ENCODE measurements at places on chromosomes 1 and 21.

- DNase-seq: no peak
These were observed 9.2 kb downstream of the DENND4B start for GRCh38 chr1:153937331-153937730.

DNA sequence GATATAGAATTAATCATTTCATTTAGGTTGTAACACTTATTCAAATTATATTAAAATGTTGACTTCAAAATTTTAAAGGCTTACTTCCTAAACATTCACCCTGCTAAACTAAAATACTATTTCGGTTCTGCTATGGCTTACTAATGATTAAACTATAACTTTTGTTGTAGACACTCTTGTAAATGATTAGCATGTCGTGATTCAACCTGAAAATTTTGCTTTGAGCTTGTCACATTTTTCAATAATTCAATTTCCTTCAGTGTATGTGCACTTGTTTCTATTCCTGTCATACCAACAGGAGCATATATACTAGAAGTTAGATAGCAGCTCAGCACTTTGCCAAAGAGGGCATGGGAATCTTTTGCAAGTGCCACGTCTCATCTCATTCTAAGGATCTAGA is 1018.8 kb downstream of the AMY1C start:
- no peak for DNase-seq

- DNase-seq: no peak
These were observed 14.9 kb downstream of the PLEKHA6 start for GRCh38 chr1:204344665-204345355.

GRCh38 chr1:94648225-94649007 is 106.9 kb upstream of the F3 start:
- no peak for DNase-seq

- no peak for DNase-seq
These were observed 4.5 kb downstream of the CCDC17 start for GRCh38 chr1:45619149-45619921.

GRCh38 chr1:72051538-72051937 is 230.8 kb downstream of the NEGR1 start:
- DNase-seq: no peak

- no peak for DNase-seq
These were observed 113.0 kb upstream of the GADD45A start for GRCh38 chr1:67571901-67572593.

- peak; percentile 98 for DNase-seq
These were observed 74.2 kb upstream of the MACF1 start for GRCh38 chr1:39130325-39130724.

DNA sequence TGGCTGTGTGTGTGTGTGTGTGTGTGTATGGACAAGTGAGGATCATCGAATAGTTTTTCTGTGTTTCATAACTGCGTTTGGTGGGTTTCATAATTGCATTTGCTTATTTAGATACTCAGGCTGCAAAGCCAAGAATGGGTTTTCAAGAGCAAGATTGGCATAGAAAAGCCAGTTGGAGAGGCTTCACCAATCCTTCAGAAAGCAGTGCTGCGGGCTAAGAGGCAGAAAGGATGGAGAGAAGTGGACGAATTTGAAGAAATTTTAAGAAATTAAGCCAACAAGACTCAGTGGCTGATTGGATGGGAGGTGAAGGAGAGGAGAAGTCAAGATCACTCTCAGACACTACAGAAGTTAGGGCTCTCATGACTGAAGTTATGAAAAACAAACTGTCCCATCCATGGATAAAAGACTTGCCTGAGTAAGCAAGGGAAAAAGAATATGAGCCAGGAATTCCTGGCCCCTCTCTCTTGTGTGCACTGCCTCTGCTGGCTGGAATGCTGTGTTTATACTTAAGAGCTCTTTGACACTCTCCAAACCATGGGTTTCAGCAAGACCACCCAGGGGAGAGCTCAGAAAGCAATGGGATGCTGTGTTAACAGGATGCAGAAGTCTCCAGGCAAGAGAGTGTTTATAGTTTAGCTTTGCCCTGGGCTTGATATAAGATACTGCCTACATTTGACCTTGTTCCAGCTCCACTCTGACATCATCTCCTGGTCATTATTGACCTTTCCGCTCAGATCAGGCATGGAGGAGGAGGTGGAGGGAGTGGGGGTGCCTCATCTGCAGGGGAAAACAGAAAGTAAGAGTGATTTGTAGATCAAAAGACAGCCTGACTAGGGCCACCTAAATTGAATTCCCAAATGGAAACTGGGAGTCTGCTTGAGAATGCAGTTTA is 232.0 kb upstream of the PLXNA2 start:
- peak; percentile 31 for DNase-seq

DNA sequence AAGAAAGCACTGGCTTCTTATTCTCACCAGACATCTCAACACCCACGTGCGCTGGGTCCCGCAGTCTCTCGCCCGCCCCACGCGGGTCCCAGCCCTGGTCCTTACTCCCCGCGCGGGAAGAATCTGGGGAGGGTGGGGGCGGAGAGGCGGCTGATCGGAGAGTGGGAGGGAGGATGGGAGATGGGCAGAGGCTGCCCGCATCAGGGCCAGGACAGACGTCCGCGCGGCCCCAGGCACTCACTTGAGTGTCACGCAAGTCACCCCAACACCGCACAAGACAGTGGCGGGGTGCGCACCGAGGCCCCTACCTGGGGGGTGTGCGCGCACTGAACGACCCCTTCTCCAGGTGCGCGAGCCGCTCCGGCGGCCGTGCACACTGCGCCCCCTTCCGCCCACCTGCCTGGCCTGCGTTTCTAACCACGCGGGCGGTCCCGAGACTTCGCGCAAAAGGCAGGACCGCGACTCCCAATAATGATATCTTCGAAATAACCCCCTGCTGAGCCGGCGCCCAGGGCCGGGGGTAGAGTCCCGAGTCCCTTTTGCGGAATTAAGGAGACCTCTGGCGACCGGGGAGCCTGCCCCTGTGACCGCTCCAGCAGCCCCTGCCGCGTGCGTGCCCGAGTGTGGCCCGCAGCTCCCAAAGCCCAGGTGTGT is 6.0 kb upstream of the SIM2 start:
- no peak for DNase-seq

GRCh38 chr1:228280106-228280901 is 72.5 kb downstream of the OBSCN start:
- DNase-seq: no peak

- DNase-seq: no peak
These were observed 25.5 kb downstream of the UTS2 start for GRCh38 chr1:7827126-7827955.

- no peak for DNase-seq
These were observed 152.4 kb downstream of the LEPR start for GRCh38 chr1:65572701-65573421.

DNA sequence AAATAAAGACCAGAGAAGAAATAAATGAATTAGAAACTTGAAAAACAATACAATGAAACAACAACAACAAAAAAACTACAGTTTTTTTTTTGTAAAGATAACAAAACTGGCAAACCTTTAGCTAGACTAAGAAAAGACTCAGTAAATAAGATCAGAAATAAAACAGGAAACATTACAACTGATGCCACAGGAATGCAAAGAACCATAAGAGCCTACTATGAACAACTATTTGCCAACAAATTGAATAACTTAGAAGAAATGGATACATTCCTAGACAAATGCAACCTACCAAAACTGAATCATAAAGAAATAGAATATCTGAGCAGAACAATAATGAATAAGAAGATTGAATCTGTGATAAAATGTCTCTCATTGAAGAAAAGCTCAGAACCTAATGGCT is 742.0 kb downstream of the ADGRL2 start:
- no peak for DNase-seq

Measured in RPMI7951 (cell line).